Activated CD8-positive, alpha-beta memory T cell treated with anti-CD3 and anti-CD28 coated beads, Interleukin-2, amount 50 U/mL, for 4 hours (primary cell): ENCODE measurements at places on chromosomes 3 and 15.

DNA sequence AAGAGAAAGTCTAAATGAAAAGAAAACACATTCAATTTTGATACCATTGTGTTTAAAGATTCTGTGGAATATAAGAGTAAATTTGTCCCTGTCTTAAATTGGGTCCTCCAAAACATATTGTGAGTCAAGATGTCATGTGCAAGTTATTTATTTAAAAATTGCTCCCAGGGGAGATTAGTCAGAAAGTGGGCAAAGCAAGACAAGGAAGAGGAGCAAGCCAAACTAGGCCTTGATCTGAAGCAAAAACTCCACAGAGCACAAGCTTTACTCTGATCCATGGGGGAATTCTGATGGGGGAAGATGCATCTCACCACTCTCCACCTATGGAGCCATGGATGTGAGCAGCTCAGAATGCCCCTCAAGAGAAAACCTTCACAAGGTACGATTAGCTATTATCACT, 342.8 kb upstream of the IL12A start:
- DNase-seq = no peak

DNA sequence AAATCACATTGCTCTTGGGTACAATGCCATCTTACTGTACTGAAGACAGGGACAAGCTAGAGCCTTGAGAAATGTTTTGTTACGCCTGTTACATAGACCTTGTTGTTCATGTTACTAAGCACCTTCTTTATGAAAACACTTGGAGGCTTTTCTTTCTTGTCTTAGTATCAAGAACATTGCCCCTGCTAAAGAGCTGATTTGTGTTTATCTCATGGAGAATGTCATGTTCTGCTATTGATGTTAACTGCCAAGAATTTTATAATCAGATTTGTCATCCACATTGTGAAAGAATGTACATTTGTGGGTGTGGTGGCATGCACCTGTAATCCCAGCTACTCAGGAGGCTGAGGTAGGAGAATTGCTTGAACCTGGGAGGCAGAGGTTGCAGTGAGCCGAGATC, 431.3 kb upstream of the MDFIC2 start:
- no peak for DNase-seq

- no peak for DNase-seq
Observed at GRCh38 chr3:48388966-48389365, 16.9 kb downstream of the FBXW12 start.

DNA sequence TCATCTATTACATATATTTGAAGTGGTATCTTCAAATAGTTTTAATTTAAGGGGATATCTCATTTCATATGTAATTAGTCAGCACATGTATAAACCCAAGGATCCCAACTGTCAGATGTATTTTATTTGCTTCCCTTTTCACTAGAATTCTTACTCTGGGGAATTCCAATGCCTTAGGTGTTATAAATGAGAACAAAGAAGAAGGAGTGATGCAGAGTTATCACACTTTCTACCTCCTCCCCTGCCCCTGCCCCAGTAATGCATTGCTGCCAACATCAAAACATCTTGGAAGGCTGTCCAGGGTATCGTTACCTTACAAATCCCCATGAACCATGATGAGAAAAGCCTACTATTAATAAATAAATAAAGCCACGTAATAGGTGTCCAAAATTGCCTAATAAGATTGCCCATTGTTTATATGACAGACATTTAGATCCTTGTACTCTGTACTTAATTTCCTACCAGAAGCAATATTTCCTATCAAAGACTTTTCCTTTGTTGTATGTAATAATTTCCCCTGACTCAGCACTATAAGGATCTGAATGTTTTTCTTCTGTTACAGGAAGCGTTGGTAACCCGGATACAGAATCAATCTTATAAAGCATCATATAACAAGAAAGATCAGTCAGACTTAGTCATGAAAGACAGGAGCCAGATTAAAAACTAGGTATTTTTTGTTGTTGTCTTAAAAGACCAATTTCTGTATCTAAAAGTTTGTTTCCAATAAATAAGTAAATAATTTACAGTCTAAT, 38.8 kb downstream of the CBLB start:
- DNase-seq = no peak

- no peak for DNase-seq
Observed at GRCh38 chr15:51004103-51004551, 90.6 kb downstream of the TNFAIP8L3 start.

GRCh38 chr3:14323401-14324223, 78.8 kb upstream of the SLC6A6 start:
- no peak for DNase-seq
